NCI-H446 treated with DMSO at 0.1 percent for 48 hours (cell line): ENCODE measurements at places on chromosomes 12 and 14.
A peak's percentile ranks its signal among the peaks of the same experiment; 100 is the strongest.

GRCh38 chr12:70590549-70591226 lies 46.5 kb downstream of the PTPRB start:
- no peak for DNase-seq

DNA sequence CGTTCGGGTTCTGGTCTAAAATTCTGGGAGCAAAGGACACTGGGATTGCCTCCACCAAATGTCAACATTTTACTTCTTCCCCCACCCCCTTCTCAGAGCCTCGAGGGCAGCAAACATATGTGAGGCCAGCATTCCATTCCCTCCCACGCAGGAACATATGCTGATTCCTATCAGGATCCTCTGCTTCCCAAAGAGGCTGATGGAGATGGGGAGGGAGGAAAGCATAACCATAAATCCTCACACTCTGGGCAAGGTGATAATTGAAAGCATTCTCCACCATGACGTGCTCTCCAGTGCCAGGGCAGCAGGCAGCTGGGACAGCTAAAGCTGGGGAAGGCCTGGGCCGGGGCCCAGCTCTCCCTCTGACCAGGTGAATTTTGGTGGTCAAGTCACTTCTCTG lies 395.0 kb downstream of the ZFP36L1 start:
- DNase-seq: no peak

DNA sequence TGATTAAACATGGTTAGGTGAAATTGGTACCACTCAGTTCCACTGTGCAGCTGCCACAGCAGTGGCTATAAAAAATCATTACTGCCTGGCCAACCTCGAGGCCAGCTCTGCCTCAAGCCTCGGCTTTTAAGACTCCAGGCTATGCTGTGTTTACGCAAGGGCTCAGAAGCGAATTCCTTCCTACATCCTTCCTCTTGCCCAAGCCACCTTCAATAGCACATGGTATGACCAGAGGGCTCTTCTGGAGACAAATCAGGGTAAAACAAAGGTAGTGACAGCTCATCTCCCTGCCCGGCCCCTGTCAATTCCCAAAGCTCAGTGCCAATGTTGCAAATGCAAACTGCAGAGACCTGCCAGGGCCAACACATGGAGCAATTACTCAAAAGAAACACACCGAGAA lies 31.9 kb downstream of the NUAK1 start:
- no peak for DNase-seq

DNA sequence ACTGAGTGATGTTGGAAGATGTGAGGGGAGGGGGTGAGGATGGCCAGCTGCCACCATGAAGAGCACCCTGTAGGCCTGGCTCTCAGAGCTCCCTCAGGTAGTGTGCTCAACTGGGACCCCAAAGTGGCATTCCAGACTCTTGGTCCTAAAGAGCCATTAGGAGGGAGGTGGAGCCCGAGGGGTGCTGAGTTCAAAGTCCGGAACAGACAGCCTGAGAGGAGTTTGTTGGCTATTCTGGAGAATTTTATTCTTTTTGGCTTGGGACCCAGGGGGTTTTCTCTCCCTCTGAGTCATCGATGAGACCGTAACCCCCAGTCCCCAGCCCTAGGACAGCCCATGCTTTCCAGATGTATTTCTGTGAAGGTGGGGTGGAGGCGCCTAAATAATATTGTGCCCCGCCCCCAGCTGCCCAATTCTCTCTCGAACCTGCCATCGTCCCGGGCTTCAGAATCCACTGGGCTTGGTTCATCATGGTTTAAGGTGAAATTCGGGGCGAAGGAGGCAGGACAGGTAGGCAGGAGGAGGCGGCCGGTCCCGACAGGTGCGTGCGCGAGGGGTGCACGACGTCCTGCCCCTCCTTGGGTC lies 690 bp upstream of the RBP5 start:
- no peak for DNase-seq

GRCh38 chr14:26597071-26597588 lies 703 bp downstream of the NOVA1 start:
- peak; percentile 32 for DNase-seq

DNA sequence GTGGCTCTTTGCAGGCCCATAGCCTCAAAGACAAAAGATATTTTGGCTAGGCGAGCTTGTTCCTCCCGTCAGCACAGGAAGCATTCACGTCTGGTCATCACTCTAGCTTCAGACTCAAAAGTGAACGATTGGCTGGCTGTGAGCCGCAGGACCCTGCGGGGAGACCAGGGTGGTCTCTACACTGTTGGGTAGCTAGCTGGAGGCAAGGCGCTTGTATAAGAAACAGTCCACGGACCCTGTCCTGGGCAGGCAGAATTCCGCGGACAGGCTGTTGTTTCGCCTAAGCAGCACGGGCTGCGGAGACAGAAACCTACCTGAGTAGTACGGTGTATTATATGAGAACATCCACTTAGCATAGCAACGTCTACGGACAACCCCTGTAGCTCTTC lies 29.6 kb downstream of the WBP11 start:
- no peak for DNase-seq

- DNase-seq: no peak
Measured at GRCh38 chr14:102574281-102575159, 17.9 kb upstream of the RCOR1 start.

DNA sequence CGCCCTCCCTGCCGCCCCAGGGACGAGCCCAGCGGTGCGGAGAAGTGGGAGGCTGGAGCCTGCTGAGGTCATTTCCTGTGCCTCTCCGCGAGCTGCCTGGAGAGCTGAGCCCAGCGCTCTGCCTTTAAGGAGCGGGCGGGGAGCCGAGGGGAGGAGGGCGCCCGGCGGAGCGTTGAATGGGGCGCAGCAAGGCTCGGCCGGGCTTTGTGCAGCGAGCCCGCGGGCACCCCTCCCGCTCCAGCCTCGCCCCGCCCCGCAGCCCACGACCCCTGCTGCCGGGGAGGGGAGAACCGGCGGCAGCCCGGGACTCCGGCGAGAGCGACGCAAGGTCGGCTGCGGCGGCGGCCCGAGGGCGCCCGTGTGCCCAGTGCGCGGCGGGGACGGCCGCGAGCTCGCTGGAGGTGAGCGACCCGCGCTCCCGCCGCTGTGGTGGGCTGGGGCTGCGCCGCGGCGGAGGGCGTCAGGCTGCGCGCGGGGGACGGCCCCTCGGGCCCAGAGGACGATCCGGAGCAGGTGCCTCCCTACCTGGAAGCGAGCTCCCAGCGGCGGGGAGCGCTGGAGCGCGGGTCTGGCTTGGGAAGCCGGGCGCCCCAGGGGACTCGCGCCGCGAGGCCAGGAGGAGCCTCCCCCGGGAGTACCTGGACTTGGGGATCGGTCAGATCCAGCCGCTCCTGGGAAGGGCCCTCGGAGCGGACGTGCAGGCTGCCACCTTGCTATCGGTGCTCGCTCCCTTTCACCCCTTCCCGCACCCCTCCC lies at the start of gene PLEKHH1:
TSS of gene PLEKHH1 (plus strand) at position 293 of the 756 bp plus-strand sequence. CDS start 8,578 bp downstream, outside the sequence.
- DNase-seq: peak; percentile 39
